ENCODE measurements at places on chromosomes 2 and 18.
A peak's percentile ranks its signal among the peaks of the same experiment; 100 is the strongest.

- DNase-seq = no peak
Measured at GRCh38 chr2:120804459-120804858, 68.8 kb downstream of the GLI2 start.

DNA sequence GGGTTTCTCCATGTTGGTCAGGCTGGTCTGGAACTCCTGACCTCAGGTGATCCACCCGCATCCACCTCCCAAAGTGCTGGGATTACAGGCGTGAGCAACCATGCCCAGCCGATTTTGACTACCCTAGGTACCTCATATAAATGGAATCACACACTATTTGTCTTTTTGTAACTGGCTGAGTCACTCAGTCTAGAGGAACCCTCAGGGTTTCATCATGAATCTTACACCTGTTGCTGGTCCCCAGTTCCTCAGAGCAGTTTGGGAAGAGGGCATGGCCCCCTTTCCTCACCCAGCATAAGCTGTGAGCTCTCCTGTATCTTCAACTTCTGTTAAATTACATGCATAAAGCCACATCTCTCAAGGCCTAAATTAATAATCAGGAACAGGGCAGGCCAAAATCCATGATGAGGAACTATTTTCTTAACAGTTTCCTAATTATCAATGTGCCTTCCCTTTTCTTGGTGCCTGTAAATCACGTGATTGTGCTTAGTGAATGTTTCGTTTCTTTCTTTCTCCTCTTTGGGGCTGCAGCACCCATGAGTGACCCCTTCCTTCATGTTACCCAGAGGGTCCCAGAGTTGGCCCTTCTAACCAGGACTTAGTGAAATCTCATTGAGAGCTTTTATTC, 20.9 kb downstream of the DYSF start:
- DNase-seq = no peak

DNA sequence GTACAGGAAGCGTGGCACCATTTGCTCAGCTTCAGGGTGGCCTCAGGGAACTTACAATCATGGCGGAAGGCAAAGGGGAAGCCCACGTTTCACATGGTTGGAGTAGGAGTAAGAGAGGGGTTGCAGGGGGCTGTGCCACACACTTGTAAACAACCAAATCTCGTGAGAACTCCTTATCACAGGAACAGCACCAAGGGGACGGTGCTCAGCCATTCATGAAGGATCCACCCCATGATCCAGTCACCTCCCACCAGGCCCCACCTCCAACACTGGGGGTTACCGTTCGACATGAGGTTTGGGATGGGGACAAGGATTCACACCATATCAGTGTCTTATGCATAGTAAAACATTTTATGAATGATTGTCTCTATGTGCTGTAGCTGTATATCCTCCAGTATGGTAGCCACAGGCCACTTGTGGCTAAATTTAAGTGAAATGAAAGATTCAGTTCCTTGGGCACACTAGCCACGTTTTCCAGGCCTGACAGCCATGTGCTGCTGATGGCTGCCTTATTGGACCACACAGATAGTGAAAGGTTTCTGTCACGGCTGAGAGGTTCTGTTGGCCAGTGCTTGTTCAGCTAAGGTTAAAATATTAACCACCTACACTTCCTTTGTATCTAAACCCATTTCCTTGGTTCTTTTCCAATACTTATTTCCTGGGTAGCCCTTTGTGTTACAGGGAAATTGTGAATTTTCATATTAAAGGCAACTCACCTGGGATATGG, 77.3 kb downstream of the AGAP1 start:
- no peak for DNase-seq

DNA sequence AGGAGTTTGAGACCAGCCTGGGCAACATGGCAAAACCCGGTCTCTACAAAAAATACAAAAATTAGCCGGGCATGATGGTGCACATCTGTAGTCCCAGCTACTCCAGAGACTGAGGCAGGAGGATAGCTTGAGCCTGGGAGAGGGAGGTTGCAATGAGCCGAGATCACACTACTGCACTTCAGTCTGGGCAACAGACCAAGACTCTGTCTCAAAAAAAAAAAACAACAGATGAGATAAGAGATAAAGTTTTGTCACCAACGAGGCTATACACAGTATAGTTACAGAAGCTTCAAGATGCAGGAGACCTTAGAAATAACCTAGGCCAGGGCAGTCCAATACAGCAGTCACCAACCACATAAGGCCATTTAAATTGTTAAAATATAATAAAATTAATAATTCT, 9.4 kb downstream of the FAM124B start:
- no peak for DNase-seq

- DNase-seq = no peak
Measured at GRCh38 chr2:232699110-232699509, 2.0 kb downstream of the GIGYF2 start.

DNA sequence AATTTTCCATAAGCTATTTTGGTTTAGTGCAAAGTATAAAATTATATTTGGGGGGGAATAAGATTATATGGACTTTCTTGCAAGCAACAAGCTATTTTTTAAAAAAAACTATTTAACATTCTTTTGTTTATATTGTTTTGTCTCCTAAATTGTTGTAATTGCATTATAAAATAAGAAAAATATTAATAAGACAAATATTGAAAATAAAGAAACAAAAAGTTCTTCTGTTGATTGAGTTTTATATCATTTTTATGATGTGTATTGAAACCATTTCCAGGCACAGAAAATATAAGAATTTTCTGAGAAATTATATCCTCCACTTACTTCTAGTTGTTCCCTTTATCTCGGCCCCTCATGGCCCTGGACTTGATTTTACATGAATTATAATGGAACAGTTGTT, 3.7 kb downstream of the CCL20 start:
- no peak for DNase-seq

GRCh38 chr18:59460072-59460420, 101.0 kb upstream of the LMAN1 start:
- no peak for DNase-seq

DNA sequence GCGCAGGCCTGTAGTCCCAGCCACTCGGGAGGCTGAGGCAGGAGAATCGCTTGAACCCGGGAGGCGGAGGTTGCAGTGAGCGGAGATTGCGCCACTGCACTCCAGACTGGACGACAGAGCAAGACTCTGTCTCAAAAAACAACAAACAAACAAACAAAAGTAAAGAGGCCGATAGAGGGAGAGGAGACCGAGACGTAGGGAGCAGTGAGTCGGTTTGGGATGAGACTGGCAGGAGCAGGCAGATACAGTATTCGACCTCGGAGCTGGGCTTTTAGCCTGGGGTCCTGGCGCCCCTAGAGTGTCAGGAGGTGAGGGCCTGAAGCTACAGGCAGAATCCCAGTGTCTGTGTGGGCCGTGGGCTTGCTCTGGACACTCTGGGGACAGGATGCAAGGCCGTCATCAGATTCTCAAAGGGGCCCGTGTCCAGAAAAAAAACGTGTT, 51.2 kb downstream of the SLC4A1AP start:
- DNase-seq = no peak

DNA sequence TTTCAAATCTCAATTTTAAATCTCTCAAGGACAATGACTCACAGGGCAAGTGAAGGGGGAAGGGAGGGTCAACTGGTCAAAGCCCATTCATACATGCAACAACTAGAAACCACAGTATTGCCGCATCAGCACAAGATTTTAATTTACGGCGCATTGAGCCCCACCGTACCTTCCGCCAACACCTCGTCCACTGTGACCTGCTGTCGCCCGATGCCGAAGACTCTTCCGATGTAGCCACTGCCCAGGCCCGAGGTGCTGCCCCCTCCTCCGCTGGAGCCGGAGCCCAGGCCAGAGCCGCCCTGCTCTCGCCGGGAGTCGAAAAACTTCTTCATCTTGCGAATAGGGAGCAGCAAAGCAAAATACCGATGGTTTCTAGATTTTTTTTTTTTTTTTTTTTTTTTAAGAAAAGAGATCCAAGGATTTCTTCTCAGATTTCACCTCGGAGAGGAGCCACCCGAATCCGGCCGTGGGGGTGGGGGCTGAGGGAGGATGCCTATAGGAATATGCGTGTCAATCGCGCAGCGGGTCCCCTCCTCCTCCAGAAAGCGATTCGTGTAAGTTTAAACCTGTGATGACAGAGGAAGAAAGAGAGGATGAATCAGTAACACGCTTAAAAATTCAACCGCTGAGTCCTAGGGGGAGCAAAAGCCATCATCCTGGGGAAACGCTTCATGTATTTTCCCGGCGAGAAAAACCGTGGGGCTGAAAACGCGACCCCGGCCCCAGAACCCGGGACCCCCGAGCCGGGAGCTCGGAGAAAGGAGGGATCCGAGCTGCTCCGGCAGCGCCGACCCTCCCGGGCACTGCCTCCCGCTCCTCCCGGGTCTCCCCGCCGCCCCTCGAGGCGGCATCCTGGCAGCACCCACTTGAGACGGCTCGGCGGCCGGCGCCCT, 584 bp downstream of the AAK1 start:
- DNase-seq = peak; percentile 82

GRCh38 chr2:27754831-27755230, 16.7 kb upstream of the MRPL33 start:
- no peak for DNase-seq

DNA sequence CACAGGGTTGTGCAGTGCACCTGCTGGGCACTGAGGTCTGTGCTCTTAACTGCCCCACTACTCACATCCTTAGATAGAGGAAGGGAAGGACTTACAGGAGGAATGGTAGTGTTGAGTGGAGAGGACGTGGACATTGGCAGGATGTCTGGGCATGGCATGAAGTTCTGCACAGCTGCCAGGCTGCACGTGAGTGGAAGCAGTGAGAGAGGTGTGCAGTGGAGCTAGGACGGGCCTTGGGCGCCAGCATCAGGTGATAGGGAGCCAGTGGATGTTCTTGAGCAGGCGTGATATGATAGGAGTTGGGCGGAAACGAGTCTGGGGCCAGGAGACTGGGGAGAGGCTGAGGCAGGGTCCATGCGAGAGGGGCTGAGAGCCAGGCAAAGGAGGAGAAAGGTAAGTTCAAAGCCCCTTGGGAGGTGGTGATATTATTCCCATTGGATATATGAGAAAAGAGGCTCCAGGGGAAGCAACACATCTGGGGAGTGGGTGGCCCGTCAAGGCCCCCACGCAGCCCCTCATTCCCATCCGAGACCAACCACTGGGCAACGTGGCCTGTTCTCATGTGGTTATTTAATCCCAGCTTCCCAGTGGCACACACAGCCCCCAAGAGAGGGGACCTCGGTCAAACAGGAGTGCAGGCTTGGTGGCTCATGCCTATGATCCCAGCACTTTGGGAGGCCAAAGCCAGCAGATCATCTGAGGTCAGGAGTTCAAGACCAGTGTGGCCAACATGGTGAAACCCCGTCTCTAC, 45.7 kb upstream of the SNED1 start:
- no peak for DNase-seq

DNA sequence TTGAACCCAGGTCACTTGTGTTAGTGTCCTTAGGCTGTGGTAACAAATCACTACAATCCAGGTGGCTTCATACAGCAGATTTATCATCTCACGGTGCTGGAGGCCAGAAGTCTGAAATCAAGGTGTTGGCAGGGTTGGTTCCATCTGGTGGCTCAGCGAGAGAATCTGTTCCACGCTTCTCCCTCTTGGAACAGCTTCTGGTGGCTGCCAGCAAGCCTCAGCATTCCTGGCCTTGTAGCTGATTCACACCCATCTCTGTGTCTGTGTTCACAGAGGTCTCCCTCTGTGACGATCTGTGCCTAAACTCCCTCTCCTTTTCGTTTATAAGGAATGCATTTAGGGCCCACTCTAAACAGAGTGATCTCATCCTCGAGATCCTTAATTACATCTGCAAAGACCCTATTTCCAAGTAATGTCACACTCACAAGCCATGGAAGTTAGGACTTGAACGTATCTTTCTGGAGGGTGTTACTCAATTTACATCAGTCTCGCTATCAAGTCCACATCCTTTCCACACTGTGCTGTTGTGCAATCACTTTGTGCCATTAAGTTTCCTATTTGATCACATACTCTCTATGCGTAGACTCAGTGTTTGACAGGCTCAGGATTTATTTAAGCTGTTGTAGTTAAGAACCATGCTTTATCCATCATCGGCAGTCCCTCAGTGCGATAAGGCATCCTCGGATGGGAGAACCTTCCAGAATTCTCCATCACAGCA, 164.4 kb downstream of the SOCS6 start:
- DNase-seq = no peak

- DNase-seq = peak; percentile 20
Measured at GRCh38 chr2:42513252-42513918, 19.6 kb upstream of the KCNG3 start.

GRCh38 chr2:113807721-113808120, 51.3 kb upstream of the SLC35F5 start:
- no peak for DNase-seq

GRCh38 chr2:34112161-34112560, 513.1 kb upstream of the FAM98A start:
- no peak for DNase-seq

- DNase-seq = no peak
Measured at GRCh38 chr2:185610301-185610700, 128.3 kb upstream of the FSIP2 start.

- DNase-seq = no peak
Measured at GRCh38 chr2:226694149-226694548, 105.5 kb downstream of the IRS1 start.

DNA sequence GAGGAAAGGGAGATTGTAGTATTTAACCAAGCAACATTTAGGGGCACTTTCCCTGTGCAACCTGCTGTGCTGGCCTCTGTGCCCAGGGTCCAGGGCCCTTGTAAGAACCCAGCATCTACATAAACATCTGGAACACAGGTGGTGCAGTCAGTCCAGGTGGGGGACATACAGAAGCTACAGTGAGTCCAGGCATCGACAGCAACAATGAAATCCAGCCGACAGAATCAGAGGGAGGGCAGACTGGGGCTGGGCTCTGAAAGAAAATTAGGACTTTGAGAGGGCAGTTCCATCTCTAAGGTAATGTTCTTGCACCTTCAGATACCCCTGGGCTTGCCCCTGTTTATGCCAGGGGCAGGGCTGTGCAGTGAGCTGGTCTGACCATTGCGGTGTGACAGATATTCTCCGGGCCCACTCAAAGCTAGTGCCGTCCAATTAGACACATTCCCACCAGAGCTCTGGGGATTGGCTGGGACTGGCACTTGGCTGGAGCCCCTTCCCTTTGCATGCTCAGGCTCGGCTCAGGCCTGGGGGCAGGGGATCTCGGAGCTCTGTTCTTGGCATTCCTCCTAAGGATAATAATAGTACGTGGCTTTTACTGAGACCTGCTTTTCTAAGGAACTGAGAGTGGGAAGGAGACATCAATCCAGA, 5.4 kb downstream of the LBH start:
- DNase-seq = no peak

DNA sequence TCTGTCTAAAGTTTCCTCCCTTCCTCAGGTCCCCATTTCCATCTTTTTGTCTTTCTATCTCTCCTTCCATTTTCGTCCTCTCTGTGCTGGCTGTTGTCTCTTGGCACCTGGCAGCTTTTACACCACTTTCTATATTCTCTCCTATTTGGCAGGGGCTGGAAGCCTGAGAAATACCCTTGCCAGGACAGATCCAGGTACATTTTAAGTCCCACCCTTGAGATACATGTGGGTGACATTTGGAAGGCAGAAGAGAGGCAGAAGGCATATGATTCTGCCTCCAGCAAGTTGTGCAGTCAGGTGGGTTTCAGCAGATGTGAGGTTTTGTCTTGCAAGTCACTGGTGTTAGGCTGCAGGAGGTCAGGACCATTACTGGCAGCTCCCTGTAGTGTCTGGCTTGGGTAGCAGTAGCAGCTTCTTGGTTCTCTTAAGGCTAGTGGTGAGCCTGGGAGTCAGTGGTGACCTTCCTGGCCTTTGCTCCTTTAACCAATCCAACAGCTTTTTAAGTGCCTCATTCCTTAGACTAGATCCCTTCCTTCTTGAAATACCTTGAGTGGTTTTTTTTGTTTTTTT, 90.1 kb downstream of the CAPN13 start:
- DNase-seq = no peak
